Central memory CD4-positive, alpha-beta T cell (primary cell): ENCODE measurements at places on chromosomes 16 and 17.

DNA sequence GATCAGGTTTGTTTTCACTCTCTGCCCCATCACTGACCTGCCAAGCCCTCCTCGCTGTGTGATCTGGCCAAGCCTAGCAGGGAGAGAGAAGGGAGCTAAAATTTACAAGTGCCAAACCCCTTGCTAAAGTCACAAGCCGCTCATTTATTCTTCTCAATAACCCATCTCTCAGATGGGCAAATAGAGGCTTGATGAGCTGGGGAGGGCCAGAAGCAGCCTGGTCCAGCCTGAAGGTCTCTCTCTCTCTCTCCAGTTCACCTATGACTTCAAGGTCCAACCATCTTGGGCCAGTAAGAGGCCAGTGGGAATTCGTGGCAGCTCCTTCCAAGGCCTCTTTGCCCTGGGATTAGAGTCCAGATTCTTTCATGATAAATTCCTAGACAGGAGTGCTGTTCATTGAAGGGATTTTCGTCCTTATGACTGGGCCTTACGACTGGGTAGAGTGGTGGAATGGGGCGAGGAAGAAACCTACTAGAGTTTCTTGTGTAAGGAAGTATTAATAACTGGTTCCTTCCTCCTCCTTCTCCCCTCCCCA lies 3.4 kb downstream of the CA7 start:
- DNase-seq: no peak

GRCh38 chr17:62149961-62150360 lies 84.9 kb upstream of the MED13 start:
- DNase-seq: no peak

- DNase-seq: no peak
Observed at GRCh38 chr17:43349142-43349541, 49.7 kb upstream of the ARL4D start.

- peak; percentile 2 for DNase-seq
Observed at GRCh38 chr17:63774969-63775265, 947 bp downstream of the DDX42 start.

DNA sequence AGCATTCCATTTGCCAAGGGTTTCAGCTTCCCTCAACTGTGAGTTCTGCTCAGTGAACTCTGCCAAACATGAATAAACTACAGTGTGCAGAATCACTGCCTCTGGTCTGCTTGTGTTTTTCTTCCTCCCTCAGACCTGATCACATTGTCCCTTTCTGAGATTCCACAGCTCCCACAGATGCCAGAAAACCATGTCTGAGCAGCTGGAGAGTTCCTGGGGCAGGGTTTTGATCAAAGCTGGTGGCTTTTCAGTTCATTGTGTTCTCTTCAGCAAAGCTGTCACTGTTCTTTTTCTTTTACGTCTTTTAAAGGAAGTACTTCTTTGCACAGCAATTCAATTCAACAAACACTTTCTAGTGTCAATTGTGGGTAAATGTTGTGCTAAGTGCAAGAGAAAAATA lies 555.8 kb downstream of the RBFOX1 start:
- no peak for DNase-seq

GRCh38 chr17:64661726-64661975 lies 456 bp downstream of the SMURF2 start:
- no peak for DNase-seq

- peak; percentile 46 for DNase-seq
Observed at GRCh38 chr17:81926451-81927151, 934 bp downstream of the MAFG start.

DNA sequence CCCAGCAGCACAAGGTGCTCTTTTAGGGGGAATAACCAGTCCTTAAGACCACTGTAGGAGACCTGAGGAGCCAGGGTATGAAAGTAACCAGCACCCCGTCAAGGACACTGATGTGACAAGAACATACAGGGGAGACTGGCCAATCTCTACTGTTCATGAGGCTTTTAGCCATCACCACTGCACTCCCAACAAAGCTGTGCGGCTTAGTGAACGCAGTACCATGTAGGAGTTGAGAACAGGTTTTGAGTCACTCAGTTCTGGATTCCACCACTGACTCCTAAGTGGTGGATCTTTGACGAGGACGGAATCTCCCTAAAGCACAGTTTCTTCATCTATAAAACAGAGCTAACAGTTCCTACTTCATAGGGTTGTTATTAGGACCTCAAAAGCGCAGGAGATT lies 26.8 kb downstream of the COG4 start:
- no peak for DNase-seq

DNA sequence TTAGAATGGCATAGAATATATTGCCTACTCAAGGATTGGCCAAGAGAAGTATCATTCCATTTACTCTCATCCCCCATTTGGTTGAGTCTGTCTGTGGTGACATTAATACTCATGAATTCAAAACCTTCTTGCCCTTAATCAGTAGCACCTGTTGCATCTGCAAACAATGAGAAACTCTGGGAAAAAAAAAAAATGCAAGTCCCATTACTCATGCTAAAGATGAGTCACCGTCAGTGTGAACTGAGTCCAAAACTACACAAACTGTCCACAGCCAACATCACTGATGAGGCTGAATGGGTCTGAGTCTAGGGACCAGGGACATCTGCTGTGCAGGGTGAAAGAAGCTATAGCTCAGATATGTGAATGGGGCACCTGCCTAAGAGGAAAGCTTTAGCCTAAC lies 96.9 kb upstream of the ADAMTS18 start:
- no peak for DNase-seq

GRCh38 chr17:68292689-68293040 lies 1.4 kb downstream of the ARSG start:
- DNase-seq: no peak

- DNase-seq: no peak
Observed at GRCh38 chr17:81561494-81561885, 9.3 kb upstream of the FAAP100 start.
